Bladder microvascular endothelial cell (primary cell): ENCODE measurements at places on chromosomes 6 and 20. TPM values are rescaled to one million over a fixed set of nuclear protein-coding genes. Genes with fewer than 3 reads are reported as not detected.

Gene ESR1
- total RNA-seq: not detected in 2 replicates

Gene OLIG3
- not detected in 2 replicates for total RNA-seq

Gene ZFP57
- total RNA-seq: not detected in 2 replicates

Gene NKX2-4
- not detected in 2 replicates for total RNA-seq

Gene SLC26A8
- total RNA-seq: not detected in 2 replicates

Gene TBXT
- total RNA-seq: not detected in 2 replicates

Gene FAM83C
- total RNA-seq: not detected in 2 replicates

Gene TMC2
- total RNA-seq: not detected in 2 replicates

Gene COX4I2
- total RNA-seq: not detected in 2 replicates

Gene WFDC10B
- not detected in 2 replicates for total RNA-seq

Gene MACROD2
- total RNA-seq: 0.65 and 1.3 TPM in 2 replicates

Gene PDE10A
- total RNA-seq: 3.2 and 7.2 TPM in 2 replicates

Gene FAM209B
- total RNA-seq: not detected in 2 replicates

Gene KIF13A
- total RNA-seq: 56.0 and 94.0 TPM in 2 replicates

Gene CALHM5
- total RNA-seq: 5.3 and 12.6 TPM in 2 replicates

Gene MOCS1
- 6.8 and 15.1 TPM in 2 replicates for total RNA-seq

Gene DDX43
- total RNA-seq: 0.32 and 0.94 TPM in 2 replicates

Gene CASS4
- not detected in 2 replicates for total RNA-seq

Gene NKX2-2
- total RNA-seq: not detected in 2 replicates
